ENCODE measurements at places on chromosomes 16 and 17.

GRCh38 chr17:34709158-34709754 is 129.9 kb downstream of the TMEM132E start:
- no peak overlapping the region for H3K27ac ChIP-seq
- no peaks in the 10 kb centered on the region for H3K27me3 ChIP-seq

- H3K27me3 ChIP-seq: no peaks in the 10 kb centered on the region
- DNase-seq: no peak
- H3K4me3 ChIP-seq: no peak overlapping the region
These were observed 125.2 kb upstream of the SDK2 start for GRCh38 chr17:73769479-73769878.

DNA sequence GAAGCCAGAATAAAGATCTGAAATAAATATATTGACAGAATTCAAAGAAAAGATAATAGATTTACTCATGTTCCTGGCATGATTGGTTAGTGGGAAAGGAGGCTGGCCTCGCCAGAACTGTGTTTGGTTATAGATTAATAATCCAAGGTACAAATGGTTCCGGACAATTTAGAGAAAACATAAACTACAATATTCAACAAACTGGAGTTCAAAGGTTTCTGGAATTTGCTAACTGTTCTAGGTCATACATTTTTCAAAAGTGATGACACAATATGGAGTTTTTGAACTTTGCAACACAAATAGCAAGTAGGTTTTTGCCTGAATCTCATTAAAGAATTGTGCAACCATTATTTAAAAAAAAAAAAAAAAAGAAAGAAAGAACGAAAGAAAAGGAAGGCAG is 251.7 kb upstream of the SALL1 start:
- H3K27ac ChIP-seq: peak overlapping the region; percentile 82
- no peak overlapping the region for H3K4me3 ChIP-seq
- H3K36me3 ChIP-seq: no peaks in the 10 kb centered on the region
- no peaks in the 10 kb centered on the region for H3K27me3 ChIP-seq

DNA sequence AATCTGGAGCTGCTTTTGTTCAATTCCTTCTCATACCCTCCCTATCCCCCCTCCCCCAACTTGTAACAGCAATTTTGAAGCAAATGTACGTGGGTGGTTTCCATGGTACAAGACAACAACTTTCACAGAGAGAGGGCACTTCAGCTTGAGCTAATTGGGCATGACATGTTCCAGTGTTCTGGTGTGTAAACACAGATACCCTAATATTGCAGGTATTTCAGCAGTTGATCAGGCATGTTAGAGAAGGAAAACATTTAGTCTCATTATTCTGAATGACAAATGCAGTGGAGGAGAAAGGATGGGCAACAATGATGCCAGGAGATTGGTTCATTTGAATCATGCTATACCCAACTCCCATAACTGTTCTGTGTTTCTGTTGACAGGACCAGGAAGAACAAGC is 137.5 kb downstream of the TRIM37 start:
- H3K4me3 ChIP-seq: no peak overlapping the region
- no peak for DNase-seq
- no peaks in the 10 kb centered on the region for H3K27me3 ChIP-seq
- H3K4me1 ChIP-seq: no peaks in the 10 kb centered on the region
- no peaks in the 10 kb centered on the region for H3K36me3 ChIP-seq
- H3K27ac ChIP-seq: no peak overlapping the region

DNA sequence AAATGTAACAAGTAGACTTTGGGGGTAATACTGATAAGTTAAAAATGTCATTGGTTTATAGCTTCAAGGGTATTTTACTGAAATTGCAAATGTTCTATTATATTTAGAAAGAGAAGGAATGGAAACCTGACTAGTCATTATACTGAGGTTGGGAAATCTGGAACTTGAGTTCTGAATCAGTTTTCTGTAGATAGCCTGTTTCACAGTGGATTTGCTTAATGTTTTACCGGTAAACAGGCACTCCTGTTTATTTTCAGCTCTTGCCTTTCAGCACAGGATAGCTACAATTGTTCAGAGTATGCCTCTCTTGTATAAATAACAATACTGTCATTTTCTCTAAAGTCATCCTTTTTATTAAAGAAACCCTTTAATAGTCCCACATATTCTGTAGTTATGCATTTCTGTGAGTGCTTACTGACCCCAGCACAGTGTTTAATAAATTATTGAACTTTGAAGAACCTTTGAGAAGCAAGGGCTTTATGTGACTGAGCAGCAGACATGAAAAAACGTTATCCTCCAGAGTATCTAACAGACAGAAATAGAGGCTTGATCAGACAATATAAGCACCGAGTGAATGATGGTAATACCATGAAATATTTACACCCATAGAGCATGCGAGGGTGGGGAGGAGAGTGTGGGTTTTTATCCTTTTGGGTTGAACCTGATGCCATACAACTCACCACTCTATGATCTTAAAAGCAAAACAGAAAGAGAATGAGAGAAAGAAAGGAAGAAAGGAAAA is 58.2 kb downstream of the FTO start:
- no peak for DNase-seq
- H3K27ac ChIP-seq: peak overlapping the region; percentile 64
- H3K36me3 ChIP-seq: no peaks in the 10 kb centered on the region
- peaks cover 6% of the 10 kb centered on the region for H3K4me1 ChIP-seq
- no peaks in the 10 kb centered on the region for H3K27me3 ChIP-seq

- H3K4me1 ChIP-seq: peaks cover 33% of the 10 kb centered on the region
- DNase-seq: peak; percentile 45
- no peaks in the 10 kb centered on the region for H3K27me3 ChIP-seq
- peak overlapping the region; percentile 85 for H3K4me3 ChIP-seq
- peak overlapping the region; percentile 93 for H3K27ac ChIP-seq
These were observed 702 bp downstream of the TENT4B start for GRCh38 chr16:50153596-50154419.

DNA sequence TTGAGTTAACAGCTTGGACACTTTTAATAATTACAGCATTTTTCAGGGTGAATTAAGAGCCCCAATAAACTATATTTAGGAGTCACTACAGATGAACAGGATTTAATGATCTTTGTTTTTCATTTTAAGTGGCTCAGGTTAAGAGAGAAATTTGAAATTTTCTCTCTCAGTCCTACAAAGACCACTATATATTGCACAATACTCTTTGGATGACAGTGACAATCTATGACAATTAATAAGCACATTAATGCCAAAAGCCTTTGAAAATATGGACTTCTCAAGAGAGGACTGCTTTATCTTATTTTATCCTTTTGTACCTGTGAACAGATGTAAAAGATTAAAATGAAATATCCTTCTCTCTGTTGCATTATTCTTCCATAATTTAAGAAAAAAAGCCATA is 151.1 kb upstream of the IRX5 start:
- no peaks in the 10 kb centered on the region for H3K27me3 ChIP-seq
- DNase-seq: no peak
- H3K27ac ChIP-seq: no peak overlapping the region
- no peaks in the 10 kb centered on the region for H3K36me3 ChIP-seq

GRCh38 chr16:80231121-80231520 is 309.7 kb upstream of the DYNLRB2 start:
- no peak overlapping the region for H3K4me3 ChIP-seq
- H3K27ac ChIP-seq: no peak overlapping the region
- H3K4me1 ChIP-seq: no peaks in the 10 kb centered on the region
- H3K36me3 ChIP-seq: no peaks in the 10 kb centered on the region

DNA sequence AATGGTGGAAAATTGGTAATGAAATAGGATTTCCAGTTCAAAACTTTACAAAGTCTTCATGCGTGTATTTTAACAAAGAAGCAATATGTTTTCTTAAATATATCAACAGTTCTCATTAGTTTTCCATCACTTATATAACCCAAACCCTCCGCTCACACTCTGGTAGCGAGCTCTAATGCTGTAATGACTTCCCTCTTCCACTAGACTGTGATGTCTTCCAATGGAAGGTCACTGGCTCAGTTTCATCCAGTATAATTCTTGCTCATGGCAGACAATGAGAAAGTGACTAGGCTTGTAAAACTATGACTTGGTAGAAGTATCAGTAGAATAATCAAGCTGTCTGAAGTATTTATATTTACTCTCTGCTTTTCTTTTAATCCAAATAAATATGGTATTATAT is 32.8 kb downstream of the NETO2 start:
- no peak overlapping the region for H3K27ac ChIP-seq
- no peaks in the 10 kb centered on the region for H3K4me1 ChIP-seq
- H3K36me3 ChIP-seq: no peaks in the 10 kb centered on the region

DNA sequence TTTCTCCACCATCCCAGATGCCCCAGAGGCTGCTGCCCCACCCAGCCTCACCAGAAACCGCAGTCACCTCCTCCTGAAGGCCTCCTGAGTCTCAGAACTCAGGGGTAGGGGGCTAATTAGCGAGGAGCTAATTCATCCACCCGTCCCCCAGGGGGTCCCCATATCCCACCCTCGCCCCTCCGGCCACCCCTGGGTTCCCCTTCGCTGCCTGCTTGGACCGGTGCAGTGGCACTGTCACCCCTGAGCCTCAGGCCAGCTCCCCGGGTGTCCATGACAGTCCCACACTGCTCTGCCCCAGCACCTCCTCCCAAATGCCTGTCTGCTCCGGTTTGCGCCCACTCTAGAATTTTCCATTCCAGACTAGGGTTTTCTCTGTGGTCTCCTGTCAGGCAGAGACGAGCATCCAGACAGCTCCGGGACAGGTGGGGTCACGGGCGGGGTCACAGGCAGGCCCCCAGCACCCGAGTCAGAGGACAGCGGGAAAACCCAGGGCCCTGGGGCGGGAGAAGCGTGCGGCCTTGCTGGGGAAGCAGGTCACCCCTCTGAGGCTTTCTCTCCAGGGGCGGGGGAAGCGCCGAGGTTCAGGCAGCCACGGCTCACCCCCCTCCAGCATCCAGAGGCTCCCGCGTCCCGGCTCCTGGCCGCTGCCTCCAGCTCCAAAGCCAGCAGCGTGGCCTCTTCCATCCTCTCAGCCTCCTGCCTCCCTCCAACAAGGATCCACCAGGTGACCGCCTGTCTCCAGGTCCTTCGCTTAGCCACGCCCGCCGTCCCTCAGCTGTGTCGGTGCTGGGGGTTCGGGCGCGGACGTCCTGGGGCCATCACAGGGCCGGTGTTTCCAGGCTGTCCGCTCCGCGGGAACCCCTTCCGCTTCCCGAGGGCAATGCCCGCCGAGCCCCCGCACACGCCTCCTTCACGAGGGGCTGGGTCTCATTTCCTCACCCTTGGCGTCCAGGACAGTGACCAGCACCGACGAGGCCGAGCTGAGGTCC is 3.1 kb upstream of the PERCC1 start:
- no peak overlapping the region for H3K4me3 ChIP-seq
- DNase-seq: no peak
- no peaks in the 10 kb centered on the region for H3K36me3 ChIP-seq

- no peaks in the 10 kb centered on the region for H3K36me3 ChIP-seq
- H3K27me3 ChIP-seq: no peaks in the 10 kb centered on the region
These were observed 293.4 kb downstream of the XYLT1 start for GRCh38 chr16:17177242-17177958.

DNA sequence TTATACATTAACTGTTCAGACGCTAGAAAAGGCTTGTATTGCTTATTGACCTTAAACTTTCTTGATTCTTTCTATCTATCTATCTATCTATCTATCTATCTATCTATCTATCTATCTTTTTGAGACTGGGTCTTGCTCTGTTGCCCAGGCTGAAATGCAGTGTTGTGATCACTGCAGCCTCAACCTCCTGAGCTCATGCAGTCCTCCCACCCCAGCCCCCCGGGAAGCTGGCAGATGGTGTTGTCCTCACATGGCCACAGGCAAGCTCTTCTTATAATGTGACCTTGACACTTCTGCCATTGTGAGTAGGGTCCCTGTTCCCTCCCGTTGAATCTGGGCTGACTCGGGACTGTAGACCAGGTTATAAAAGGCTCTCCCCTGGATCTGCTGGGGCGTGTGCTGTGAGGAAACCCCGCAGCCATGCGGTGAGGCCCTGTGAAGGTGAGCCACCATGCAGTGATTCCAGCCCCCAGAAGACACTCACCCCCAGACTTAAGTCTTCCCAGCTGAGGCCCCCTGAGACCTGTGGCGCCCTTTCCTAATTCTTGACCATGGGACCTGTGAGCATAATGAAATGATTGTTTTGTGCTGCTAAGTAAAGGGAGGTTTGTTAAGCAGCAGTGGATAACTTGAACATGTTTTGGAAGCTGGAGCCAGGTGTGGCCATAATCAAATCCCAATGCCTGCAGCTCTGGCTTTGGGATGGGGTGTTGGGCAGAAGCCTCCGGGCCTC is 54.3 kb downstream of the RPTOR start:
- H3K4me1 ChIP-seq: peaks cover 7% of the 10 kb centered on the region
- DNase-seq: no peak
- H3K4me3 ChIP-seq: no peak overlapping the region

- H3K4me3 ChIP-seq: no peak overlapping the region
- H3K27ac ChIP-seq: no peak overlapping the region
- DNase-seq: no peak
- H3K27me3 ChIP-seq: peaks cover 6% of the 10 kb centered on the region
- no peaks in the 10 kb centered on the region for H3K36me3 ChIP-seq
- H3K4me1 ChIP-seq: peaks cover 15% of the 10 kb centered on the region
These were observed 376 bp upstream of the STAC2 start for GRCh38 chr17:39225959-39226683.

GRCh38 chr16:53901408-53901807 is 197.5 kb downstream of the FTO start:
- no peak overlapping the region for H3K27ac ChIP-seq
- H3K27me3 ChIP-seq: no peaks in the 10 kb centered on the region
- H3K4me1 ChIP-seq: no peaks in the 10 kb centered on the region
- no peak for DNase-seq
- H3K4me3 ChIP-seq: no peak overlapping the region
- H3K36me3 ChIP-seq: no peaks in the 10 kb centered on the region

DNA sequence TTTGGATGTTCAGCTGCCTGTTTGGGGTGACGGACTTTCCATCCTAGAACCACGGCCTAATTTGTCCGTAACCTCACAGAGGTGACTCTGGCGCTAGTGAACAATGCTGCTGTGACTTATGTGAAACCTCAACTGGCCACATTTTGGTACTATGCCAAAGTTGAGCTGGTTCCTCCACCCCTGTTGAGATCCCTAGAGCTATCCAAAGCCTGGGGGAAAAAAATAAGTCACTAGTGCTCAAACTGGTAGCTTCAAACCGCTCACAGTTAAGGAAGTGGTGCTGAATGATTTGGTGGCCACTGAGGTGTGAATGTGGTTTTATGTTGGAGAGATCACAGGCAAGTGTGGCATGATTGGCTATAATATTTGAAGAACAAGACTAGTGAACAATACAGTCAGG is 11.3 kb upstream of the TUBG2 start:
- no peaks in the 10 kb centered on the region for H3K36me3 ChIP-seq
- DNase-seq: no peak
- H3K4me1 ChIP-seq: no peaks in the 10 kb centered on the region
- no peak overlapping the region for H3K4me3 ChIP-seq
- no peaks in the 10 kb centered on the region for H3K27me3 ChIP-seq

- no peak for DNase-seq
- no peaks in the 10 kb centered on the region for H3K27me3 ChIP-seq
- peak overlapping the region; percentile 17 for H3K4me3 ChIP-seq
- H3K27ac ChIP-seq: peak overlapping the region; percentile 40
- peaks cover 10% of the 10 kb centered on the region for H3K4me1 ChIP-seq
- no peaks in the 10 kb centered on the region for H3K36me3 ChIP-seq
These were observed 137.2 kb upstream of the RPH3AL start for GRCh38 chr17:489758-490329.
